ENCODE measurements at places on chromosomes 11 and 22.

DNA sequence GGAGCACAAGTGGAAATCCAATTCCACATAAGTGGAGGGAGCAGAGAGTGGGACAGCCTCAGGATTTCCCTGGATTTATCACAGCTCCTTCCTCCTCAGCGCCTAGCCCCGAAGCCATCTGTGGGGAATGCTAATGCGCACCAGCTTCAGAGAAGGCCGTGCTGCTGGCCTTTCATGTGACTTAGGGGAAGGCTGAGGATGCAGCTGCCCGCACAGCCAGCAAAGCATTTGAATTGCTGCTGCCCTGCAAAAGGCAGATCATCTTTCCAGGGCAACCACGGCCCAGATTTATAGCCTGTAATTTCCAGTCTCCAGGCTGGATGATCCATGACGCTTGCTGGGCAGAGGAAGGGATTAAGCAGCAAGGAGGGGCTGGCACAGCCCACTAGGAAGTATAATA lies 29.9 kb downstream of the SYN3 start:
- peaks cover 24% of the 10 kb centered on the region for H3K27me3 ChIP-seq
- no peak for DNase-seq
- no peak overlapping the region for H3K4me3 ChIP-seq
- no peaks in the 10 kb centered on the region for H3K36me3 ChIP-seq
- H3K4me1 ChIP-seq, result no peaks in the 10 kb centered on the region

GRCh38 chr11:35363854-35364780 lies 55.2 kb downstream of the SLC1A2 start:
- peaks cover 66% of the 10 kb centered on the region for H3K4me1 ChIP-seq
- no peaks in the 10 kb centered on the region for H3K27me3 ChIP-seq
- H3K27ac ChIP-seq, result peak overlapping the region; percentile 82
- H3K36me3 ChIP-seq, result peaks cover 16% of the 10 kb centered on the region
- peak overlapping the region; percentile 58 for H3K4me3 ChIP-seq

DNA sequence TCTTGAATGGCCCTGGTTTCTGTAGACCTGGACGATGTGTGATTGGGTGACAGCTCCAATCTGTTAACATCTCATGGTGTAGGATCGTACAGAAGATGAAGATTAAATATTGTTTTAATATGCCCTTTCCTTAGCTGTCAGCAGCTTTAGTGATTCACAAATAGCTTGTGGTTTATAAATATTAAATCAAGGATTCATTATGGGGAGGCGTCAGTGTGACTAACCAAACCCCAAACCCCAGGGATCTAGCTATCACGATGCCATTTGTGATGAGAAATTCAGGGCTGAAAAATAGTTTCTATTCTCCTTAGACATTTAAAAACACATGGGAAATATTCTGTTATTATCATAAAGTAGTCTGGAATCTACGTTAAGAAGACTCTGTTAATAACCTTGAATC lies 73.4 kb downstream of the NCAM1 start:
- H3K4me1 ChIP-seq, result no peaks in the 10 kb centered on the region
- no peak for DNase-seq
- H3K27ac ChIP-seq, result no peak overlapping the region
- no peaks in the 10 kb centered on the region for H3K27me3 ChIP-seq

DNA sequence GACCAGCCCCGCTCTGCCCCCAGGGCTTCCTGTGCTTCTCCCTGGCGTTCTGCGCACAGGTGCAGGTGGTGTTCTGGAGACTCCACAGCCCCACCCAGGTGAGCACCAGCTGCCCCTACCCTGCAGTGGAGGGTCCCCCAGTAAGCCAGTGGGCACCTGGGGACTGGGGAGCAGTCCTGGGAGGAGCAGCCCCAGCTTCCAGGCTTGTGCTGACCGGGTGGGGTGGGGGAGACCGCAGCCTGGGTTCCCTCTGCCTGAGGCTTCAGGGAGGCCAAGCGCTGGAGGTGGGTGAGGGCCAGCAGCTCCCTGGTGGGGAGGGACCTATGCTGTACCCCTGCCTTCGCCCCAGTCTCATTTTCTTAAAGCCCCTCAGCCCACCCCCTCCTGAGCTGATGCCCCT lies 6.9 kb downstream of the TSPAN32 start:
- H3K36me3 ChIP-seq, result no peaks in the 10 kb centered on the region
- peaks cover 24% of the 10 kb centered on the region for H3K4me1 ChIP-seq
- DNase-seq, result no peak
- no peak overlapping the region for H3K4me3 ChIP-seq
- H3K27me3 ChIP-seq, result no peaks in the 10 kb centered on the region

GRCh38 chr11:9568161-9568853 lies 5.2 kb upstream of the WEE1 start:
- peaks cover 9% of the 10 kb centered on the region for H3K27me3 ChIP-seq
- peak overlapping the region; percentile 86 for H3K4me3 ChIP-seq
- peaks cover 78% of the 10 kb centered on the region for H3K4me1 ChIP-seq
- DNase-seq, result no peak
- H3K36me3 ChIP-seq, result no peaks in the 10 kb centered on the region

GRCh38 chr22:36871669-36872081 lies 10.9 kb downstream of the NCF4 start:
- H3K4me3 ChIP-seq, result no peak overlapping the region
- peaks cover 35% of the 10 kb centered on the region for H3K27me3 ChIP-seq
- H3K27ac ChIP-seq, result no peak overlapping the region
- DNase-seq, result no peak

GRCh38 chr11:16402654-16403447 lies 46.5 kb upstream of the SOX6 start:
- no peak overlapping the region for H3K27ac ChIP-seq
- no peak for DNase-seq
- no peaks in the 10 kb centered on the region for H3K27me3 ChIP-seq
- H3K4me1 ChIP-seq, result no peaks in the 10 kb centered on the region

- peak overlapping the region; percentile 83 for H3K27ac ChIP-seq
- H3K36me3 ChIP-seq, result peaks cover 20% of the 10 kb centered on the region
- no peaks in the 10 kb centered on the region for H3K27me3 ChIP-seq
- no peak for DNase-seq
- peak overlapping the region; percentile 31 for H3K4me3 ChIP-seq
Measured at GRCh38 chr22:46935506-46936377, 173.3 kb downstream of the TBC1D22A start.

- H3K27me3 ChIP-seq, result peaks cover 38% of the 10 kb centered on the region
- no peak overlapping the region for H3K27ac ChIP-seq
- no peaks in the 10 kb centered on the region for H3K36me3 ChIP-seq
- peaks cover 18% of the 10 kb centered on the region for H3K4me1 ChIP-seq
Measured at GRCh38 chr11:11345099-11345498, 8.0 kb downstream of the CSNK2A3 start.

DNA sequence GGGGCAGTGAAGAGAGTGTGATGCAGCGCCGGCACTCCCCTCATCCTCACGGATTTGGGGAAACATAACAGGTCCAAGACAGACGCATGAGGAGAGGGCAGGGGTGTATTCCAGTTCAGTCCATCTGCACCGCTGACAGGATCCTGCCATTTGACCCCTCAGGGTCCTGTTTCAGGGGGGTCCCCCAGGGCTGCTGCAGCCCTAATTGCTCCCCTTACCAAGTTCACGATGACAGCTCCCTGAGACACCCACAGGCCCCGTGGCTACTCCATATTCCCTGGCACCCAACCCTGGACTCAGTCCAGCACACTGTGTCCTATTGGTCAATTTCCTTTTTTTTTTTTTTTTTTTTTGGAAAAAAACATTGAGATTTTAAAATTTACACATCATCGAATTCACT lies 41.5 kb downstream of the SHANK2 start:
- no peak overlapping the region for H3K27ac ChIP-seq
- no peak overlapping the region for H3K4me3 ChIP-seq
- H3K27me3 ChIP-seq, result peaks cover 20% of the 10 kb centered on the region
- 0 out of 2 replicates have a peak, but pooled peaks cover 4% of the 10 kb centered on the region for H3K4me1 ChIP-seq
- DNase-seq, result no peak
- no peaks in the 10 kb centered on the region for H3K36me3 ChIP-seq

DNA sequence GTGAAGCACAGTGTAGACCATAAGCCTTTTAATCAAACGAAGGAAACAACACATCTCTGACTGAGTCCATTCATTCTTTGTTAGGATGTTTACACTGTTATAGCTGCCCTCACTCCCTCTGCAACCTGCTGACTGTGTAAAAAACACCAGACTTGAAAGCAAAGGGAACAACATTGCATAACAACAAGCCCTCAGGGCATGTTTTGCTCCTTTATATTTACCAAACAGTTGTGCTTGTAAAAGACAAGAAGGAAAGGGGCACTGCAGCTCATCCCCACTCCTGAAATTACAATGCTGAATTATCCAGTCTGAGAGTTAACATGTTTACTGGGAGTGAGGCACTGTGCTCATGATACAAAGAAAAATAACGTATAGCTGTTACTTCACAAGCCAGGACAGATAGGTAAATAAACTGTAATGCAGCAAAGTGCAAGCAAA lies 46.4 kb downstream of the RAB30 start:
- H3K4me3 ChIP-seq, result no peak overlapping the region
- H3K4me1 ChIP-seq, result peaks cover 13% of the 10 kb centered on the region
- H3K27me3 ChIP-seq, result no peaks in the 10 kb centered on the region
- DNase-seq, result no peak
- peaks cover 6% of the 10 kb centered on the region for H3K36me3 ChIP-seq

DNA sequence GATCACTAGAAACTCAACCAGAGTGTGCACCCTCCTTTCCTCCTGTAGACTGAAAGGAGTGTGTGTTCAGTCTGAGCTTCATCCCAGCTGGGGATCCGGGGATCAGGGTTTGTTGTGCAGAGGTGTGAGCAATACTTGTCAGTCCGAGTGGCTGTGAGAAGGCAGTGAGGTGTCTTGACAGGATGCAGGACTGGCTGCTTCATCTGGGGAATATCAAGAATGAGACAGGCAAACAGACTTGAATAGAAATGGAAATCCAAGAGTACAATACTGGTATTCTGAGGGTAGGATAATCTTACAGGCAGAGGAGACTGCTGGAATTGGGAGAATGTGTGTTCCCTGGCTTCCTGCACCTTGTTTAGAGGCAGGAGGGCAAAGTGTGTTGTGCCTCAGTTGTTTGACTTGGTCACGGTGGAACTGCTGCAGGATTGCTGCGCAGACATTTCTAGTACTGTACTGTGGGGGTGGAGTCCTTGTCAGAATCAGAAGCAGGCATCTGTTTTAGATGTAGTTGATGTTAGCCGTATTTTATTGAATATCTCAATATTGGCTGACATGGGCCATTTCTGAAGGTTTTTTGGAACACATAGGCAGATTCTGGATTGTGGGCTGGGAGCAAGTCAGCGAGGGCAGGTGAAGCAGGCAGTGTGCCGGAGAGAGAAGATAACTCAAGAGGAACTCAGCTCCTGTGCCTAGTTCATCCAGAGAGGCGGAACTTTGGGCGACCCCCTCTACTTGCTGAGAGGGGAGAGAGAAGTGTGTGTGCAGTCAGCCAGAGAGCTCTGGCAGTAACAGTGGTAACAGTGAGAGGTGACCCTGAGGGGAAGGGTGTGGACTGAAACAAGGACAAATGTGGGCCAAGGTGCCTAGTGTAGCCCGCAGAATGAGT lies 27.1 kb upstream of the GRK2 start:
- no peak for DNase-seq
- peak overlapping the region; percentile 99 for H3K27ac ChIP-seq
- H3K36me3 ChIP-seq, result peaks cover 40% of the 10 kb centered on the region
- peaks cover 48% of the 10 kb centered on the region for H3K4me1 ChIP-seq
- H3K27me3 ChIP-seq, result peaks cover 6% of the 10 kb centered on the region

DNA sequence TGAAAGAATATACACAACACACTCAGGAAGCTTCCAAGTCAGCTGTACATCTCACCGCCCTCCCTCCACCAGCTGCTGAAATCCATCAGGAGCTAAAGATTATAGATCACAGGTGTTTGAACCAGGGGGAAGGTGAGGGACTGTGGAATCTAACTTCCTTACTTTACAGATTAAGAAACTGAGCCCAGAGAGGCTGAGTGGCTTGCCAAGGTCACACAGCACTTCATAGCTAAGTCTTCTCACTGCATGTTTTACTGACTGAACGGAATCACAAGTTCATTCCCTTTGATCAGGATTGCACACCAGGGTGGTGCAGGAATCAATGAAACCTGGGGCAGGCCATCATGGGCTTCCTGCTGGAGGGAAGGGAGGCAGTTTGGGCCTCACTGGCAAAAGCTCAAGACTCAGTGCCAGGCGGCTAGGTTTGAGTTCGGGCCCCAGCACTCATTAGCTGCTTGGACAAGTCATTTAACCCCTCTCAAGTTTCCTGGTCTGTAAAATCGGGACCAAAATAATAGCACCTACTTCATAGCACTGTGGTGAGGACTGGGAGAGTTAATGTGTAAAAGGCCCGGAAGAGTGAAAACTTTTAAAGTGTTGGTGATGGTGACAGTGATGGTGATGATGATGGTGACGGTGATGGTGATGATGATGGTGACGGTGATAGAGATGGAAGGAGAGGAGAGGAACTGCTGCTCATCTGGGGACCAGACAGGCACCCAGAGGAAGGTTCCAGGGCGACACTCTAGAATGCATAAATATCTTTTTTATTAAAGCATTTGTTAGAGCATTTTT lies 8.2 kb downstream of the CD5 start:
- no peaks in the 10 kb centered on the region for H3K36me3 ChIP-seq
- no peak overlapping the region for H3K4me3 ChIP-seq
- no peak overlapping the region for H3K27ac ChIP-seq
- H3K27me3 ChIP-seq, result peaks cover 55% of the 10 kb centered on the region

DNA sequence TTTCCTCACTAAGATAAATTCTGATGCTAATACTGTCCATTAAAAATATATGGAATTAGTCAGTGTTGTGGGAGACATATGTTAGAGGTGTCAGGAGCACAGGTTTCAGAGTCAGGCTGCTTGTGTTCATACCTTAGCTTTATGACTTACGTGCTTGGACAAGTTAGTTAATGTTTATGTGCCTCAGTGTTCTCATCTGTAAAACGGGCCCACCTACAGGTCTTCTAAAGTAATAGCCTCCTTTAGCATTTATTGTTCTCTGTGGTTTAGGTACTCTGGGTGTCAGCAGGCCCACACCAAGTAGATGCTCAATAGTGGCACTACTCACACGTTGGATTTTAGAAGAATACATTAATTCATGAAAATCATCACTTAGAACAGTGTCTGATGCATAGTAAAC lies 308.7 kb upstream of the ZC3H12C start:
- no peak overlapping the region for H3K4me3 ChIP-seq
- H3K4me1 ChIP-seq, result peaks cover 6% of the 10 kb centered on the region
- no peak for DNase-seq
- H3K27me3 ChIP-seq, result no peaks in the 10 kb centered on the region
- H3K27ac ChIP-seq, result no peak overlapping the region

DNA sequence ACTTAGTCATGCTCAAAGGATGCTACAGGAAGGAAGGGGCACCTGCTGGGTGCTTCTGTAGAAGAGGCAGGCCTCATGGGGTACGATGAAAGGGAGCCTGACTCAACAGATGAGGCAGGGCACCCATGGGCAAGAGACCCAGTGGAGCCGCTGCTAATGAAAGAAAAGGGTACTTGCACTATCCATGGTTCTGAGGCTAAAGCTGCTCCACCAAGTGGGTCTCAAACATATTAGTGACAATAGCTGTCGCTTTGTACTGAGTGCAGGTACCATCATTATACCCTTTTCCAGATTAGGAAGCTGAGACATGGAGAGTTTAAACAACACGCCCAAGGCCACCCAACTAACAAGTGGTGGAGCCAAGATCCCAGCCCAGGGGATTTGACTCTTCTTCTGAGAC lies 127.5 kb upstream of the SERPIND1 start:
- H3K4me1 ChIP-seq, result peaks cover 8% of the 10 kb centered on the region
- H3K27ac ChIP-seq, result no peak overlapping the region
- peaks cover 39% of the 10 kb centered on the region for H3K27me3 ChIP-seq
- H3K4me3 ChIP-seq, result no peak overlapping the region
- H3K36me3 ChIP-seq, result no peaks in the 10 kb centered on the region
- DNase-seq, result no peak

- H3K4me1 ChIP-seq, result no peaks in the 10 kb centered on the region
- H3K36me3 ChIP-seq, result peaks cover 12% of the 10 kb centered on the region
Measured at GRCh38 chr11:68724293-68724692, 27.0 kb downstream of the TESMIN start.
